ENCODE measurements at places on chromosomes 2 and 18. TPM values are rescaled to one million over a fixed set of nuclear protein-coding genes. Genes with fewer than 3 reads are reported as not detected.
A peak's percentile ranks its signal among the peaks of the same experiment; 100 is the strongest.

Gene ZSWIM2
- not detected for total RNA-seq

Gene RAB27B
- total RNA-seq: 0.42 TPM

Gene FEV
- not detected for total RNA-seq

Gene ERBB4
- not detected for total RNA-seq

Gene C2orf49
- 21.1 TPM for total RNA-seq

GRCh38 chr2:201781557-201782051 lies 871 bp upstream of the ALS2 start:
- H3K27me3 ChIP-seq: no peaks in the 10 kb centered on the region
- H3K4me3 ChIP-seq: peak overlapping the region; percentile 97
- H3K4me1 ChIP-seq: peaks cover 18% of the 10 kb centered on the region
- H3K27ac ChIP-seq: peak overlapping the region; percentile 85

DNA sequence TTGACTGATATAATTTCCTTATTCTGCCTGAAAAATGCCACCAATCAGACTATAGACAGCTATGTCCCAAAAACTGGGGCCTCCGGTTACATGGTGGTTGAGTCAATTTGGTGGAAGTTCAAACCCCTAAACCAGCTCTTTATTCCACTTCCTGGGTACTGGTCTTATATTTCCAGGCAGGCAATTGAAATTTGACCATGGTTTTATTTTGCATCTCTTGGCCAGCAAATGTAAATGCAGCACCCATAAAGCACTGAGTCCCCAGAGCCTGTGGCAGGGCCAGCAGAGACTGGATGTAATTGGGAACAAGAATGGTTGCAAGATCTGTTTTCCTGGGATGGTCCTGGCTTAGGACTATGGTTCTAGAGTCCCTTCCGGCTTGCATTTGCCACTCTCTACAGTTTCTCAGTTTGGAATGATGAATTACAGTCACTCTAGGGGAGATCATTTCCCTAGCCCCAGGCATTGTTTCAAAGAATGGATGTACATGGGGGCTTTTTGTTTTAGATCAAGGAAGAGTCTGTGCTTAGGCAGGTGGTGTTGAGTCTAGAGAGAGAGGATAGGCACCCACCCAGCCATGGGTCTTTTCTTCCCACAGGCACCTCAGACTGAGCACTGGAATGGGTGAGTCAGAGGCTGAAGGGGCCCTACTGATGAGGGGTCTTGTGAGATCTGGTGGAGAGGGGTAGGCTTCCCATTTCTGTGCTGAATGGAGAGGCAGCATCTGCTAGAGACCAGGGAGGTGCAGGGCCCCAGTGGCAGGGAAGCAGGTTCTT lies 108.4 kb upstream of the CDC42EP3 start:
- H3K36me3 ChIP-seq: no peaks in the 10 kb centered on the region
- H3K27me3 ChIP-seq: no peaks in the 10 kb centered on the region
- no peak overlapping the region for H3K4me3 ChIP-seq
- H3K4me1 ChIP-seq: peaks cover 66% of the 10 kb centered on the region
- H3K27ac ChIP-seq: no peak overlapping the region

DNA sequence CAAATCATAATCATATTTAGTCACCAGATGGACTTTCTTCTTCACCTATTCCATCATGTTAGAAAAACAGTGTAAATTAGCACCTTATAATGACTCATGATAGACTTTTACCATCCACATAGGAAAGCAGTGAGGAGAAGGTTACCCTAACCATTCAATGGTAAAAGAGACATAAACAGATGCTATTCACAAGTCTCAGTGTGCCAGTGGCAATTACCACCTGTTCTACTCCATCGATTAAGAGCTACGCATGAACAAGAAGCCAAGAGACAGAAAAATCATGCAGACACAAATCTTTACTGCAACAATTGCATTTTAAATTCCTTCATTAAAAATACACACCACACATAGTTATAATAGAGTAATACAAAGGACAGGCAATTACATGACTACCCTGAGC lies 106.7 kb upstream of the CHAC2 start:
- no peak for DNase-seq
- no peak overlapping the region for H3K4me3 ChIP-seq
- no peaks in the 10 kb centered on the region for H3K4me1 ChIP-seq
- no peaks in the 10 kb centered on the region for H3K36me3 ChIP-seq
- no peak overlapping the region for H3K27ac ChIP-seq

DNA sequence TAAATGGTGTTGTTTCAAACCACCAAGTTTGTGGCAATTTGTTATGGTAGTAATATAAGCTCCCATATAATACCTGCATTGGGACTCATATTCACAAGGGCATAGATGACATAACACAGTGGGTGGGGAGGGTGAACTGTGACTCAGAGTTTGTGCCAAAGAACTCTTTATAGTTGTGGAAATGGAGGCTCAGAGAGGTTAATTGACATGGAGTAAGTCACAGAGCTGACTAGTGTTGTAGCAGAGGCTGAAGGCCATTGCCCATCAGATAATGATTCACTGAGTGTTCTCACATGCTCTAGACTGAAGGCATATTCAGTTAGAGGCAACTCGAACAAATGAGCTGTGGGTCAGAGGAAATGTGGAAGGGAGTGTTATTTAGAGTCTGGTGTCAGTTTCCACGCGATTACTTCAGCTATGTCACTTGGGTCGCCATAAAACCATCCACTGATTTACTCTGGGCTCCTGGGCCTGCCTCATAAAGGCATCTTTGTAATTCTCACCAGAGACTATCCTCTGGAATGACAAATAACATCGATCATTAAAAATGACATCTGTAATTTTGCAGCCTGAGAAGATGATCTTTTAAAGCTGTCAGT lies 264.7 kb downstream of the CCDC85A start:
- 0 out of 2 replicates have a peak, but pooled peaks cover 1% of the 10 kb centered on the region for H3K36me3 ChIP-seq
- no peak overlapping the region for H3K4me3 ChIP-seq
- H3K27ac ChIP-seq: peak overlapping the region; percentile 37
- no peaks in the 10 kb centered on the region for H3K27me3 ChIP-seq

GRCh38 chr2:47007223-47007825 lies 91.7 kb upstream of the MCFD2 start:
- no peak for DNase-seq
- H3K4me1 ChIP-seq: peaks cover 17% of the 10 kb centered on the region
- H3K27ac ChIP-seq: peak overlapping the region; percentile 84

DNA sequence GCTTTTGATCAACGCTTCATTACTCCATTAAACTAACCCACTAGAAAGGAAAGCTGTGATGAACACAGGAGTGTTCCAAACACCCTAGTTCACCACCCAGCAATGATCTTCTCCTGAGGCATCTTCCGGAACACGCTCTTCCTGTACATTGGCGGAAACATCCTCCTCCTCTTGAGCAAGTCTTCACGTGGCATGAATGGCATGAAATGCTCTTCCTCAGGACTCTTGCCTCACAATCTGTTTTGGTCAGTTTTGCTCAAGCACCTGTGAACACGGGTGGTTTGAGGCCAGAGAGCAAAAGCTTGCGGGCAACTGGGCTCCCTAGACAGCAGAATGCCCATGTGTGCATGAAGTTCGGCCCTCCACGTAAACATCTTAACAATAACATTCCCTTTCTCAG lies 734.2 kb upstream of the SALL3 start:
- H3K4me1 ChIP-seq: no peaks in the 10 kb centered on the region
- DNase-seq: no peak
- H3K27ac ChIP-seq: no peak overlapping the region

GRCh38 chr2:236908439-236909192 lies 177.1 kb upstream of the COPS8 start:
- H3K4me1 ChIP-seq: no peaks in the 10 kb centered on the region
- no peak overlapping the region for H3K27ac ChIP-seq
- H3K27me3 ChIP-seq: no peaks in the 10 kb centered on the region
- no peak overlapping the region for H3K4me3 ChIP-seq
- DNase-seq: no peak
- H3K36me3 ChIP-seq: no peaks in the 10 kb centered on the region

DNA sequence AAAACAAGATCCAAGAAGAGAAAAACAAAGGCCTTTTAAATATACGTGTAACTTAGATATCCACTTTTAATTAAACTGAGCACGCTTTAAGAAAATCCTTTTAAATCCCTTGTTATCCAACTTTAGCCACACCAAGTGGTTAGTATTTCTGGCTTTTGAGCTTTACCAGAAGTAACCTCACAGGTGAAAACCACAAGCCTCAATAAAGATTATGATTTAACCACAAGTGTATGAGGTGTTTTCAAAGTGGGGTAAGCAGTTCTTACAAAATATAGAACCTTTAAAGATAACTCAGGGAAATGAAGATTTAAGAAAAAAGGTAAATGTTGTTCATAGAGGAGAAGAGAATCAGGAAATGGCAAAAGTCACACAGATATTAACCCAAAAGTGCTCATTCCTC lies 58.4 kb upstream of the CDCA7 start:
- H3K4me1 ChIP-seq: 0 out of 2 replicates have a peak, but pooled peaks cover 3% of the 10 kb centered on the region
- no peak for DNase-seq
- no peaks in the 10 kb centered on the region for H3K36me3 ChIP-seq
- H3K27ac ChIP-seq: no peak overlapping the region
- no peak overlapping the region for H3K4me3 ChIP-seq

DNA sequence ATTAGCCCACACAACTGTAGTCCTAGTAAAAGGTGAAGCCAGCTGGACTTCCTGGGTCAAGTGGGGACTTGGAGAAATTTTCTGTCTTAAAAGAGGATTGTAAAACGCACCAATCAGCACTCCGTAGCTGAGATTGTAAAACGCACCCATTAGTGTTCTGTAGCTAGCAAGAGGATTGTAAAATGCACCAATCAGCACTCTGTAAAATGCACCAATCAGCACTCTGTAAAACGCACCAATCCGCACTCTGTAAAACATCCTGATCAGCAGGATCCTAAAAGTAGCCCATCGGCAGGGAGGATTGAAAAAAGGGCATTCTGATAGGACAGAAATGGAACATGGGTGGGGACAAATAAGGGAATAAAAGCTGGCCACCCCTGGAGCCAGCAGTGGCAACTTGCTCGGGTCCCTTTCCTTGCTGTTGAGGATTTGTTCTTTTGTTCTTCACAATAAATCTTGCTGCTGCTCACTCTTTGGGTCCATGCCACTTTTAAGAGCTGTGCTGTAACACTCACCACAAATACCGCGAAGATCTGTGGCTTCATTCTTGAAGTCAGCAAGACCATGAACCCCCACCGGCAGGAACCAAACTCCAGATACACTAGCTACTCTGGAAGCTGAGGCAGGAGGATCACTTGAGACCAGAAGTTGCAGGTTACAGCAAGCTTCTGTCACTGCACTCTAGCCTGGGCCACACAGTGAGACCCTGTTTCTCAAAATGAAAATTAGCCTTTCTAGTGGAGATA lies 102.6 kb downstream of the HS6ST1 start:
- no peak overlapping the region for H3K27ac ChIP-seq
- no peak overlapping the region for H3K4me3 ChIP-seq
- H3K27me3 ChIP-seq: no peaks in the 10 kb centered on the region
- no peak for DNase-seq

GRCh38 chr2:161352719-161353118 lies 44.5 kb downstream of the PSMD14 start:
- no peak overlapping the region for H3K27ac ChIP-seq
- no peak for DNase-seq
- H3K4me1 ChIP-seq: peaks cover 9% of the 10 kb centered on the region
- no peaks in the 10 kb centered on the region for H3K27me3 ChIP-seq

GRCh38 chr18:67728364-67728763 lies 211.8 kb upstream of the DSEL start:
- no peak overlapping the region for H3K4me3 ChIP-seq
- no peaks in the 10 kb centered on the region for H3K4me1 ChIP-seq
- H3K36me3 ChIP-seq: no peaks in the 10 kb centered on the region

- no peak for DNase-seq
- H3K4me1 ChIP-seq: no peaks in the 10 kb centered on the region
- H3K36me3 ChIP-seq: no peaks in the 10 kb centered on the region
- H3K27me3 ChIP-seq: no peaks in the 10 kb centered on the region
- no peak overlapping the region for H3K27ac ChIP-seq
- no peak overlapping the region for H3K4me3 ChIP-seq
Measured at GRCh38 chr2:225737556-225737955, 338.0 kb downstream of the NYAP2 start.

GRCh38 chr2:67993329-67993728 lies 69.5 kb downstream of the C1D start:
- no peak overlapping the region for H3K4me3 ChIP-seq
- no peaks in the 10 kb centered on the region for H3K4me1 ChIP-seq
- no peaks in the 10 kb centered on the region for H3K36me3 ChIP-seq
- no peaks in the 10 kb centered on the region for H3K27me3 ChIP-seq
